ENCODE measurements at places on chromosomes 6 and 20. TPM values are rescaled to one million over a fixed set of nuclear protein-coding genes. Genes with fewer than 3 reads are reported as not detected.

The TSBP1 gene
- not detected for polyA plus RNA-seq

DNA sequence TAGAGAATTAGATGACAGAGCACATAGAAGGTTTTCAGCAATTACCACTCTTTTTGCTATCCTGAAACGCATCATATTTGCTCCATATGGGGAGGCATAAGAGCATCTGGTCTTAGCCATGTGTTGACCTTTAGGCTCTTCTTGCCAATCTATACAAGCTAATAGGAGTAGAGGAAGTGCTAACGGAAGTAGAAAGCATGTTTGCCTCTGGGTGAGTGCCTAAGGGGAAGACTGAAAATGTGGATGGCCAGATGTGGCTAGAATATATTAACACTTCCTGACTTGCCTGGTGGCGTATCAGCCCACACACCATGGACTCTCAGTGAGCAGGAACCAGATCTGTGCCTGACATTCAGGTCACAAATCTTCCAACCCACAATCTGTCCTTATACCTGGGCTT, 136.3 kb downstream of the LRRC1 start:
- no peak for DNase-seq

DNA sequence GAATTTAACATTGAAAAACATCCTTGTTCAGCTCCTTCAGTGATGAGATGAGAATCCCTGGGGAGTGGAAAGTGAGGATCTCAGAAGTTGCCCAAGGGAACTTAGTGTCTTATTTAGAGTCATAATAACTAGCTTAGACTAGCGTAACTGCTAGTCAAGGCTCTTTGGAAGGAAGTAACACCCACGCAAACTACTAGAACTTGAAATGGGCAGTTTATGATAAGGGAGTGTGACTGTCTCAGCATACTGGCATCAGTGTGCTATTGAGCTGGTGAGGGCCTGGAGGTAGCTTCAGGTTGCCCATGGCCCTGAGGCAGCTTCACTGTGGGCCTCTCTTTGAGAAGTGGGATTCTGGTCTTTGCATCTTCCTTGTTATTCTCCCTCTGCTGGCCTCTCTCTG, 40.1 kb downstream of the SLX4IP start:
- no peak for DNase-seq

DNA sequence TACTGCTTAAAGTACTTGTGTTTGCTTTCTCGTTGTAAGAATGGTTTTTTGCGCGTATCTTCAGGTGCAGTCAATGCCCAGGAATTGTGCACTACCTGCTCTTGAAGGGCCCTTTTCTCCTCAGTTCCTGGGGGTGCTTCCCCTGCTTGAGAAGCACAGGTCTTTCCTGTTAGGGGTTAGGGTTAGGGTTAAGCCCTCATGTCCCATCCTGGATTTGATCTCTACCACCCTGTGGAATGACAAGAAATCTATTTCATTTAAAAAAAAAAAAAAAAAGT, 39.6 kb upstream of the TBXT start:
- DNase-seq, result no peak

GRCh38 chr6:40461643-40462042, 125.5 kb downstream of the LRFN2 start:
- no peak for DNase-seq

DNA sequence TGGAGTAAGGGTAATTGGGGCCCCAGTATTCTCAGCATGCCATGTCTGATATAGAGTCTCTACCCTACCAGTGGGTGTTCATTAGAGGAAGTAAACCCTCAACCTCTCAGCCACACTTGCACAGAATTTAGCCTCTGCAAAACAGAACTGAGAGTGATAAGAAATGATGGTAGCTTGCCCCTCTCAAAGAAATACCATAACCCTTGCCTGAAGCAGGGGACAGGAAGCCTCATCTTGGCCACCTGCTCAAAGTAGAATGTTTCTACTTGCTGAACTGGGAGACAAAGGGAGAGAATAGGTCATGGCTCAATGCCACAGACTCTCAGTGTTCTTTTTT, 33.7 kb downstream of the SPTLC3 start:
- no peak for DNase-seq

DNA sequence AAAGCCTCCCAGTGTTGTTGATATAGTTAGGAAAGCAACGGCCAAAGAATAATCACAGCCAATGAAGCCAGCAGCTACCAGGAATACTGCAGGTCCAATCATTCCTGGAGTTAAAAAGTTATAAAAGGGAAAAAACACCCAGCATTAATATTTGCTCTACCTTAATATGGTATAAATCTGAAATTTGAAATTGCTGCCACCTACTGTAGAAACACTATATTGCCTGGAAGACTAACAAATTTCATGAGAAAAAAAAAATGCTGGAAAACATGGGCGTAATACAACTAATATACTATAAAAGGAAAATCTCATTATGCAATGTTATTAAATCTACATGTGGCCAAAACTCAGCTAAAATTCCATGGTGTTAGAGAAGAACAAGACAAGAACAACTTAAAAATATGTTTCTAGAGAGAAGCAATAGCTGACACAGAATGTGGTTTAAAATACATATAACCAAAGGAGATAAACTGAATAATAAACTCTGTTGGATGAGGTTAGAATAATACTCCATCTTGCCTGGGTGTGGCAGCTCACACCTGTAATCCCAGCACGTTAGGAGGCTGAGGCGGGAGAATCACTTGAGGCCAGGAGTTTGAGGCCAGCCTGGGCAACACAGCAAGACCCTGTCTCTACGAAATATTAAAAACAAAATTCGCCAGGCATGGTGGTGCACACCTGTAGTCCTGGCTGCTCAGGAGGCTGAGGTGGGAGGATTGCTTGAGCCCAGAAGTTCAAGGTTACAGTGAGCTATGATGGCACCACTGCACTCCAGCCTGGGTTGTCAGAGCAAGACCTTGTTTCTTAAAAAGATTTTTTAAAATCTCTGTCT, 43.1 kb downstream of the SLC17A5 start:
- peak; percentile 31 for DNase-seq

DNA sequence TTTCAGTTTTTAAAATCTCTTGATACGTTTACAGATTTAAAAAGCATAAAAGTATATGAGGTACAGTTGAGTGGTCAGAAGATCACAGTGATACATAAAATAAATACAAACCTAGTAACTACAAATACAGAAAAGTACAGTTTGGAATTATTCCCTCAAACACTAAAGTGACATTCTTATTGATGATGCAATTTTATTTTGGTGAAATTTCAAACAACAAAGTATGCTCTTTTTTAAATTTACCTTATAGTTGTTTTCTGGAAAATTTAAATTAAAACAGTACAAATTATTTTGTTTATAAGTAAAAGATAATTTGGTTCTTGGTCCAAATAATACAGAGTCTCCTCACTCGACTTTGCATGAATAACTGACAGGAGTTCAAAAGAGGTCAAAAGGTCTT, 1305.1 kb upstream of the GJE1 start:
- no peak for DNase-seq

DNA sequence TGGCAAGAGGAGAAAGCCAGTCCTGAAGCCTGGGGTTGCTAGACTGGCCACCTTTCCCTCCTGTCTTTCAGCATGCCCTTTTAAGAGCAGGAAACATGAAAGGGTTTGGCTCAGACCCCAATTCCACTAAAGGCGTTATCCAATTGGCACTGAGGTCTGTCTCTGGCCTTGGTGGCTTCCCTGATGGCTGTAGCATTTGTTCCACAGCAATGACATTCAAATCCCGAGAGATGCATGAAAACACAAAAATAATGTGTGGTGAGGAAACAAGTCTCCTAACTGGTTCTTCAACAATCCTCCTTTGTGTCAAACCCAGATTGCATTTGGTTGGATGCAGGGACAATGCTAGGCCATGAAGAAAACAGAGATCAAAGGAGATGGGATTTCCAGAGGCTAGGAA, 56.5 kb upstream of the ADTRP start:
- no peak for DNase-seq

The AAR2 gene
- polyA plus RNA-seq, result 35.4 TPM

GRCh38 chr20:50226093-50226974, 35.7 kb downstream of the CEBPB start:
- no peak for DNase-seq

The KPNA5 gene
- 1.6 TPM for polyA plus RNA-seq

DNA sequence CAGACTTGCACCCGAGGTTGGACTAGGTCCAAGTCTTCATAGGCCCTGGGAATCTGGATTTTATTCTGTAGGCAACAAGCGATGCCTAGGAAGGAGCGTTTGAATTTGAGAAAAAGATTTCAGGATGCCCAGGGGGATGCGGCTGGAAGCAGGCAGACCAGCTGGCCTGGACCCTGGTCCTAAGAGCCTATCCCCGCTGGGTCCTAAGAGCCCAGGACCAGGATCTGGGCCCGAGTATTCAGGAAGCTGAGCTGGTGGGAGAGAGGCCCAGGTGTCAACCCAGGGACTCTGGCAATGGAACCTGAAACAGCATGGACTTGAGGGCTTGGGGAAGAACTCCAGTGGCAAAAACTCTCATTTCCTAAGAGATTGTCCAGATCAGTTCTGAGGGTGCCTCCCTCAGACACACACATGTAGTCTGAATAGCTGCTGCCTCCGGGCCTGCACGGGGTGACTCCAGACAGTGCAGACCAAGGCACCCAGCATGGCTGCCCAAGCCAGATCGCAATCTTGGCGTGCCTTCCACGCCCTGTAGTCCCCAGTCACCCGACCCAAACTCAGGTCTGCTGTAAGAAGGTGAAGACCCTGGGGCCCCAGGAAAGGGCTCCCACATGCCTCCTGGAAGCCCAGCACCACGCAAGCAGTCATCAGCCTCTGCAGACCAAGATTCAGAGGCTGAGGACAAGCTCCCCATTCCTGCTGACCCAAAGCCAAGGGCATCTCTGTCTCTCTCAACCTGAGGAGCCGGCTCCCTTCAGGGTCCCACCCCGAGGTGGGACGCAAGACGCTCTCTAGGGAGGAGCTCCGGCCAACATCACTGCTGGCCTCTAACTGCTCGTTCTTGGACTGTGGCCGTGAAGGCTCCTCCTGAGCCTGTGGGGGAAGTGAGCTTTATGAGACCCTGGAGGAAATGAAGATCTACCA, 34.4 kb downstream of the RRBP1 start:
- no peak for DNase-seq

GRCh38 chr6:169766232-169766631, 14.8 kb downstream of the ERMARD start:
- no peak for DNase-seq

GRCh38 chr6:50520326-50521266, 192.7 kb upstream of the TFAP2D start:
- no peak for DNase-seq

- no peak for DNase-seq
Measured at GRCh38 chr6:93318121-93318520, 101.2 kb downstream of the EPHA7 start.

DNA sequence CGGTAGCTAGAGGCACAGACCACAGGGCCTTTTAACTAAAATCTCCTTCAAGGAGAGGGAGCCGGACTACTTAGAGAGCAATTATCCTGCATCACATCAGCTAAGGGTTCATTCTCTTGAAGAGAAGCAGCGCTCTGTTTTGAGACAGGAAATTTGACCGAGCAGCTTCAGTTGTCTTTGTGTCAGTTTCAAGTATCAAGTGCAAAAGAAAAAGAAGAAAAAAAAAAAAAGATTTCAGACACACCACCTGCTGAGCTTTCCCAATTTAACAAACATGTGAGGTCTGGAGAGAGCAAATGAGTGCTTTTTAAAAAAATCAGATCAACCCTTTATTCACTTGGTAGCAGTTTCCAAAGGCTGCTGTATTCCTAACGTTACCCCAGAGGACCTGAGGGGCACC, 273.5 kb upstream of the POU3F2 start:
- no peak for DNase-seq

GRCh38 chr6:52155791-52156576, 30.2 kb upstream of the IL17A start:
- DNase-seq, result no peak

DNA sequence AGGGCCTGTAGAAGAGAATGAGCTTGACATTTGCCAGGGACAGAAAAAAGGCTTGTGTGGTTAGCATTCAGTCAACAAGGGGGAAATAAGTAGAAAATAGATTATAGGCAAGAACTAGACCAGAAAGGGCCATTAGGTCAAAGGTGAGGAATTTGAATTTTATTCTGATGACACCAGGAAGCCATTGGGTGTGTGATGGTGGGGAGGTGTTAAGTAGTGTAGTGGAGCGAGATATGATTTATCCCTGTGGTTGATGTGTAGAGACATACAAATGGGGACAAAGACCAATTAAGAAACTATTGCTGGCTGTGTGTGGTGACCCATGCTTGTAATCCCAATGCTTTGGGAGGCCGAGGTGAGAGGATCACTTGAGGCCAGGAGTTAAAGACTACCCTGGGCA, 11.0 kb downstream of the DSTN start:
- DNase-seq, result no peak

DNA sequence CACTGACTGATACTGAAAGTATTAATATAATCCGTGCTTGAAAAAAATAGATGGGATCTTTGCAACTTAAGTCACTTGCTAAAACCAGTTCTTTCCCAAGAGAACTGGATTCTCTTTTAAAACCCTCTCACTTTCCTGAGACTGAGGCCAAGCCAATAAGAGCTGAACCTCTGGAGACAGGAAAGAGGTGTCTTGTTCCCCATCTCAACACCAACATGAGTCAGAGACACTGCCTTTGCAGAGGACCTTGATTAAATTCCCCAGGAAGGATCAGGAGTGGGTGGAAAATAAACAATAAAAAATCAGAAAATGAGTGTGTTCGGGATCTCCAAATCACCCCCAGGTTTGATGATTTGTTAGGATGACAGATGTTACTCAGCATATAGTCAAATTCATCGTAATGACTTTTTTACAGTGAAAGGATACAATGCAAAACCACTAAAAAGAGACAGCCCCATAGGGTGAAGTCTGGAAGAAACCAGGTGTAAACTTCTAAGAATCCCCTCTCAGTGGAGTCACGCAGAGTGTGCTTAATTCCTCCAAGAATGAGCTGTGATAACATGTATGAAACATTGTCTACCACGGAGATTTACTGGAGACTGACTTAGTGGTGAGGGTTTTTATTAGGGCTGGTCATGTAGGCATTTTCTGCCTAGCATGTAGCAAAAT, 122.8 kb upstream of the BEND3 start:
- no peak for DNase-seq

DNA sequence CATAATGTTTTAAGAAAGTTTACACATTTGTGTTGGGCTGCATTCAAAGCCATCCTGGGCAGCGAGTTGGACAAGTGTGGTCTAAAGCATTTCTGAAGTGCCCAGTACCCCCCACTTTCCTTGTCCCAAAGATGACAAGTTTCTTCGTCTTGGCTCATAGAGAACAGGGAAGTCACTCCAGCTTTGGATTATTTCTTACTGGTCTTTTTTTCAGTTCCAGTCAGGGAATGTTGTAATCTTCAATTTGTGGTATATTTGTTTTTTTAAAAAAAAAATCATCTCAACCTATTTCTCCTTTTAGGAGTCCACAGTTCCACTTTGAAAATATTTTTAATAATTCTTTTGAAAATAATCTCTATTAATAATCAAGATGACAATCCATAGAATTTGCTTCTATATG, 34.0 kb downstream of the SLX4IP start:
- no peak for DNase-seq

DNA sequence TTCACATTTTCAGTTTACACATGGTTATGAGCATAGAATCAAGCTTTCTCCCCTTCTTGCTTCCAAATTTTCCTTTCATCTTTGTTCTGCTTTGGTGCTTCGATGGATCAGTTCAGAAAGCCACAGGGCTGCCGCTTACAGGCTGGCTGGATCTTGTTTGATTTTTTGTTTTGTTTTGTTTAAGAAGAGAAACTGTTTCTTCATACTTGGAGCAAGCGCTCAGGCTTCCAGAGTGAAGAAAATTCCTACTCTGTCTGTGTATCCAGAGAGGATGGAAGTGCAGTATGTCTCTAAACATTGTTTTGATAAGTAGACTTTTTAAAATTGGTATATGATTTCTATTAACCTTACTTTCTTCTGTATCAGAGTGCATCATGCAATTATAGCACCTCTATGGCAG, 66.9 kb downstream of the ARID1B start:
- DNase-seq, result no peak

The WFDC10B gene
- not detected for polyA plus RNA-seq

Measured in BJ (cell line).